Ascending aorta (tissue), 2 donors: ENCODE measurements at places on chromosomes 2 and 18. TPM values are rescaled to one million over a fixed set of nuclear protein-coding genes. Genes with fewer than 3 reads are reported as not detected.

DNA sequence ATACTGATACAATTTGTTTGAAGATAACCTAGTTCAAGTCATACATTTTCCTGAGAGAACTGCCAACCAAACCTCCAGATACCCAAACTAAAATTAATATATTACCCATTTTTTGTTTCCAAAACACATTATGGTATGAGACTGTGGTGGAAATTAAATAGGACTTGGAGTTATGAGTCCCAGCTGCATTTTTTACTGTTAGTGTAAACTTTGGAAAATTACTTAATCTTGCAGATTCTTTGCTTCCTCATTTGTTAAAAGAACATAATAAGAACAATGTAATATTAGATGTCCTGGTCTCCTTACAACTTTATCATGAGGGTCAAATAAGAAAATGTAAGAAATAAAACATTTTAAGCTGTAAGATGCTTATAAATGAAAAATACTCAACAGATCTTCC is 98.2 kb upstream of the TRIB2 start:
- DNase-seq = no peak

- DNase-seq = no peak
Observed at GRCh38 chr18:52822160-52822559, 482.2 kb downstream of the DCC start.

ACVR1C gene
- not detected for total RNA-seq

GRCh38 chr2:212854116-212854515 is 297.3 kb downstream of the IKZF2 start:
- no peak for DNase-seq

DNA sequence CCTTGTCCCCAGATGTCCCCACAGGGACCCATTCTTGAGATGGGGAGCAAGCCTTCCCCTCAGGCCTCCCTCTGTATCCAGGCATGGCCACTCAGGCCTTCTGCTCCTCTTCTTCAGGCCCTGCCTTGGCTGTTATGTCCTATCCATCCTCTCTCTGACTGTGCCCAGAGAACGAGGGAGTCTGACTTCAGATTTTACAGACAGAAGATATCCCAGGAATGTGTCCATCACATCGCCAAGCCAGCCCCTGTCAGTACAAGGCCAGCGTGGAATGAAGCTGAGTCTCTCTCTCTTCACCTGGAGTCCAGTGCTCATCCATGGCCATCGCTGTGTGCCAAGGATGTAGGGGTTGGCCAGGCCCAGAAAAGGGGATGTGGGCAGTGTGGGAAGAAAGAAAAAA is 57.6 kb downstream of the SDC1 start:
- DNase-seq = no peak

GRCh38 chr18:74413836-74414235 is 43.3 kb downstream of the DIPK1C start:
- no peak for DNase-seq

DNA sequence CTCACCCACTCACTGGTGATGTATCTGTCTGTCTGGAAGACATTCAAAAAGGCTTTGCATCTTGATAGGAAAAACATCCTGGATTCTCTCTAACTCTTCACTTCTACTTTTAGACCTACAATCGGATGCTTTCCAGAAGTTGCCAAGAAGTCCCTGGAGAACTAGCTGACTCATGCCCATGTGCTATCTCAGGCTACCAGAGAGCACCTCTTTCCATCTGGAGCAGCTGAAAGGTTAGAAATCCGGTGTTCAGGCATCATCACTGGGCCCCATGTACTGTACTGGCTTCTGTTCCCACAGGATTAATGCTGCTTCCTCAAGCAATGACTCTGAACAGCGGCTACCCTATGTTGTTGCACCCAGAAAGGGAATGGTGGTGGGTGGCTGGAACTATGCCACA is 259.0 kb downstream of the NBAS start:
- DNase-seq = no peak

- no peak for DNase-seq
Observed at GRCh38 chr2:10336283-10336682, 33.6 kb downstream of the HPCAL1 start.

- no peak for DNase-seq
Observed at GRCh38 chr18:3457261-3457724, 7.3 kb downstream of the TGIF1 start.

- no peak for DNase-seq
Observed at GRCh38 chr2:127085317-127085681, 21.7 kb downstream of the BIN1 start.

GRCh38 chr2:7572450-7572849 is 655.2 kb downstream of the RNF144A start:
- DNase-seq = no peak

DNA sequence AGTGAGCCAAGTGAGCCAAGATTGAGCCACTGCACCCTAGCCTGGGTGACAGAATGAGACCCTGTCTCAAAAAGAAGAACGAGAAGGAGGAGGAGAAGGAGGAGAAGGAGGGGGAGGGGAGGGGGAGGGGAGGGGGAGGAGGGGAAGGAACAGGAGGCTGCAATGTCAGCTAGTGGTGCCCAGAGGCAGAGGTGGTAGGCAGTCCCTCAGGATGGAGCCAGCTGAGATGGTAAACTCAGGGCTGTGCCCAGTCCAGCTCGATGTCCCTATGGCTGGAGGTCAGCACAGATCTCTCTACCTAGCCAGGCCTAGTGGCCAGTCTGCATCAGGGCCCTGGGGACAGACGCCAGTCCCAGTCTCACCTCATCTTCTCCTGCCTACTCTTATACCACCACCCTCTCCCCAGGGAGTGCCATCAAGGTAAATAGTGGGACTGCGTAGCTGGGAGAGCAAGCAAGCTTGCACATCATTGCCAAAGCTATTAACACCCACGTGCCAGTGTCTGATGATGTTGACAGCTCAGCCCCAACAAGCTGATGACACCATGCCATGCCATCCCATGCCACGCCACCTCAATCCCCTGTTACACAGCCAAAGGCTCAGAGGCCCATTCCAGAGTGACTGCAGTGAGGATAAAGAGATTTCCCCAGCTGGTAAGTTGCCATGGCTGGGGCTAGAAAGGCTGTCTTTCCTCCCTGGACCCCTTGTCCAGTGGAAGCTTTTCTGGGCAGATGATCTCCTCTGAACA is 7.6 kb upstream of the PLB1 start:
- DNase-seq = no peak

- DNase-seq = no peak
Observed at GRCh38 chr18:56975276-56975675, 171.6 kb upstream of the BOD1L2 start.

DNA sequence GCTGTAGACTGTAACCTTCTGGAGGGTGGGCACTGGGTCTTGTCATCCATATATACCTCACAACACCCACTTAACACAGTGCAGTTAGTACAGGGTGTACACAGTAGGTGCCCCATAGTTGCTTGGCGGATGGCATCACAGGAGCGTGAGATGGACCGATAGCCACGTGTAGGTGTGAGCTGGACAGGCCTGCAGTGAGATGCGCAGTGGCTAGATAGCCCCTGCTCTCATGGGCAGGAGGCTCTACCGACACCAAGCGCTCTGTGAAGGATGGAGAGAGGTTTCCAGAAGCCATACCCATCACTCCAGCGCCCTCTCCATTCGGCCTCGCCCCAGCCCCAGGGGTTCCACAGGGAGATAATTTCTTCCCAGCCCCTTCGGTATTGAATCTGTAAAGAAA is 49.5 kb downstream of the CAPN13 start:
- no peak for DNase-seq

GRCh38 chr18:8797206-8797605 is 91.8 kb downstream of the MTCL1 start:
- DNase-seq = no peak

GRCh38 chr2:3487432-3487831 is 31.9 kb downstream of the ADI1 start:
- no peak for DNase-seq
